SHP77 treated with DMSO at 0.1 percent for 48 hours (cell line): ENCODE measurements at places on chromosomes 11 and 22.

DNA sequence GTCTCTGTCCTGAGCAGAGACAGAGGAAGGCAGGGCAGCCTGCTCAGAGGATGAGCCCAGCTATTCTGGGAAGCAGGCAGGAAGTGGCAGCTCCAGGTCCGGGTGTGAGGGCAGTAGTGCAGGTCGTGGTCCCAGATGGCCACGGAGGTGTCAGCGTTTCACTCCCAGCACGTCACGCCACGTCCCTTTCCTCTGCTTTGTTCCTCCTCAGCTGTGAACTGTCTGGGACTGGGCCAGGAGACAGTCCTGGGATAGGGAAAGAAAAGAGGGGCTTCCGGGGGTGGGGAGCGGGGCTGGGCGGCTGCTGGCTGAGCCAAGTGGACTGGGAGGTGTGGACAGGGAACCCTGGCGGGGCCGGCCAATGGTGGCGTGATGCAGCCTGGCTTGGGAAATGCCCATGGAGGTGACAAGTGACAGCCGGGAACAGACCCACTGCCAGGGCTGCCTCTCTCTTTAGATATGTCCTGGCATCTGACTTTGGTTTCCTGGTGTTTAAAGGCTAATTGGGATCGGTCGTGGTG lies 64.7 kb downstream of the KCNQ1 start:
- no peak for DNase-seq

DNA sequence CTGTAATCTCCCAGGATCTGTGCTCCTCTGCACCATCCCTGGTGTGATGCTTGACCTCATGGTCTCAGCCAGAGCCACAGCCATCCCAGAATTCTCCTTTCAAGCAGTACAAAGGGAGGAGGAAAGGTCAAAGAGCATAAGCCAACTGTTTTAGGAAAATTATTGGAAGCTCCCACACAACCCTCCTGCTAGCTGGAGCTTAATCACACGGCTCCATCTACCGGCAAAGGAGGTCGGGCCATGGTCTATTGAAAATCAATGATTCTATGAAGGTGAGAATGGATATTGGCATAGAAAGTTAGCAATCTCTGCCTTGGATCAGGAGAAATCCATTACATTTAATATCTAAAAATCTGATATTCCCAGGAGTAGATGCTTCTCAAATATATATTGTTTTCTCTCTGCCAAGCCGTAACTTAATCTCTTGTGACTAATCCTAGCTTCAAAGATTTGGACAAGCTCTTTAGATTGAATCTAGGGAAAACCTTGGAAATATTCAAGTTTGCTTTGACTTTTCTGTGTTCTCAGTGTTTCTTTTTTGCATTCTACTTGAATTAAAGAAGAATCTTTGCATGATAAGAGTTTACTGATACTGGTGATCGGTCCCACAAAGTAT lies 259.6 kb downstream of the NTM start:
- no peak for DNase-seq

GRCh38 chr22:48880749-48881148 lies 946.9 kb downstream of the BRD1 start:
- no peak for DNase-seq

DNA sequence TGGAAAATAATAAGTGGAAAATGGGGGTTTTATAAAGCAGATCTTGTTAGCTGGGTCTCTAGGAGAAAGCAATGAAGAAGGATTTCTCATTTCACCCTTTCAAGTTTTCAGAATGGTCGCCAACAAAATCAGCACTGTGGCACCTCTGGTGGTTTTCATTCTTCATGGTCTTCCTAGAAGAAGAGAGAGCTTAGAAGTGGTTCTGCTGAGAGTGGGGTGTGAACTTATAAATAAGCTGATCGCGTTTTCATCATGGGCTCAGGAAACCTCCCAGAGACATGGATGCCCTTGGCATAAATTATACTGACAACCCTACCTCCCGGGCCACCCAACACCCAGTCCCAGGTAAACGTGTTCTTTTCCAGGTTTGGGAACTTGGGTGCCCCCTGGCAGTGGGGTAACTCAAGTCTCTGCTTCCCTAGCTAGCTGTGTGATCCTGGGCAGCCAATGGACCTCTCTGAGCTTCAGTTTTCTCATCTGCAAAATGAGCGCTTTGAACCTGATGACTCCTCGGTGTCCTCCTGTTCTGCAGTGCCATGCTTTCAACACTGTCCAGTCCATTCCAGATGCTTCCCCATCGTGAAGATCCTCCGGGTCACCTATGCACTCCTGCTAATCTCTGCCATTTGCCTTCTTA lies 72.6 kb upstream of the GRAMD1B start:
- no peak for DNase-seq

DNA sequence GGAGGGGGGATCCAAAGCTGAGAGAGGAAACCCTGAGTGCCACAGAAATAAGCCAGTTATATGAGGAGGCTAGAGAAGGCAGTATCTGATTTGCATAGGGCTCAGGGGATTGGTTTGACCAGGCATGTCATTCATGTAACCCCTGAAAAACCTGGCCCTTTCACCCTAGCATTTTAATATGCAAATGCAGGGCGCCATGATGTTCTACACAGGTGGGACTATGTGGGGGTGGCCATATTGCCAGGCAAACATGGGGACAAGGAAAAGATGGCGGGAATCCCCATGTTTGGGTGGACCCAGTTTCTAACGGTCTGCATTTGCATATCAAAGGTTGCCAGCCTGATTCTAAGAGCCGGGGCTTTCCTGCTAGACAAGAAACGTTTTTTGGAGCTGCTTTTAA lies 27.2 kb downstream of the CSF2RB start:
- DNase-seq, result no peak

- no peak for DNase-seq
These were observed 1.5 kb downstream of the SULT4A1 start for GRCh38 chr22:43860831-43861230.

GRCh38 chr11:84686716-84687115 lies 940.4 kb downstream of the DLG2 start:
- DNase-seq, result no peak

DNA sequence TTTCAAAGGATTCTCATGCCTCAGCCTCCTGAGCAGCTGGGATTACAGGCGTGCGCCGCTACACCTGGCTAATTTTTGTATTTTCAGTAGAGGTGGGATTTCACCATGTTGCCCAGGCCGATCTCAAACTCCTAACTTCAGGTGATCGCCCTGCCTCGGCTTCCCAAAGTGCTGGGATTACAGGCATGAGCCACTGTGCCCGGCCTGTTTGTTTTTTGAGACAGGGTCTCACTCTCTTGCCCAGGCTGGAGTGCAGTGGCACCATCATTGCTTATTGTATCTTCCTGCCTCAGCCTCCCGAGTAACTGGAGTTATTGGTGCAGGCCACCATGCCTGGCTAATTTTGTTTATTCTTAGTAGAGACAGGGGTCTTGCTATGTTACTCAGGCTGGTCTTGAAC lies 8.1 kb downstream of the FADS2 start:
- no peak for DNase-seq

- no peak for DNase-seq
These were observed 328.1 kb upstream of the PITPNB start for GRCh38 chr22:28247136-28247535.

DNA sequence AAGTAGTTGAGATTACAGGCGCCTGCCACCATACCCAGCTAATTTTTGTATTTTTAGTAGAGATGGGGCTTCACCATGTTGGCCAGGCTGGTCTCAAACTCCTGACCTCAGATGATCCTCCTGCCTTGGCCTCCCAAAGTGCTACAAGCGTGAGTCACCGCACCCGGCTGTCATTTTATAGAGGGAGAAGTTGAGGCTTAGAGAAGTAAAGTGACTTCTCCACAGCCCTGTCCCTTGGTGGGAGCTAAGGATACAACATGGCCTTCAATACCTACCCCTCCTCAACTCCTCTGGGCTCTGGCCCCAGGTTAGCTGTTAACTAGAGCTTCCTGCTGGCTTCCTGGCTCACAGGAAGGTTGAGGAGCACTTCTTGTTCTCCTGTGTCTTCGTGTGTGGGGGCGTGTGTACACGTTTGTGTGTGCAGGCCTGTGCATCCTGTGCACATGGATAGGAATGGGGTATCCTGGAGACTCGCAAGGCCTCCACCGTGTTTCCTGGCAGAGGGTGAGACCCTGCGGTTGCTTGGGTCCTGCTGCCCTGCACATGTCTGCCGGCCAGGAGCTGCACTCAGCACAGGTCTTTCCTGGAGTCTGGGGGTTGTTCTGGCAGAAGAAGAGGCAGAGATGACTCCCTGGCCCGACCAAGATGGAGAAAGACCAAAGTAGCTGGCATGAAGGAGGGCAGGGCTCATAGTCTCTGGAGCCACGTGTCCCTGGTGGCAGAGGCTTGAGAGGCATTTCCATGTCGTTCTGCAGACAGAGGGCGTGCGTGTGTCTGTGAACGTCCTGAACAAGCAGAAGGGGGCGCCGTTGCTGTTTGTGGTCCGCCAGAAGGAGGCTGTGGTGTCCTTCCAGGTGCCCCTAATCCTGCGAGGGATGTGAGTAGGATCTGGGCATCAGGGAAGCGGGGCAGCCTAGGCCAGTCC lies 2.4 kb downstream of the SIDT2 start:
- peak; percentile 68 for DNase-seq

DNA sequence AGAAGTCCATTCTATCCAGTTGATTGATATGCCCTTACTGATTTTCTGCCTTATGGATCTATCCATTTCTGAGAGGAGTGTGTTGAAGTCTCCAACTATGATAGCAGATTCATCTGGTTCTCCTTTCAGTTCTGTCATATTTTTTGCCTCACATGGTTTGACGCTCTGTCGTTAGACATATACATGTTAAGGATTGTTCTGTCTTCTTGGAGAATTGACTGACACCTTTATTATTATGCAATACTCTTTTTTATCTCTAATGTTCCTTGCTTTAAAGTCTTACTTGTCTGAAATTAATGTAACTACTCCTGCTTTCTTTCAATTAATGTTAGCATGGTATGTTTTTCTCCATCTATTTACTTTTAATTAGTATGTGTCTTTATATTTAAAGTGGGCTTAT lies 12.1 kb upstream of the ARHGAP20 start:
- no peak for DNase-seq

DNA sequence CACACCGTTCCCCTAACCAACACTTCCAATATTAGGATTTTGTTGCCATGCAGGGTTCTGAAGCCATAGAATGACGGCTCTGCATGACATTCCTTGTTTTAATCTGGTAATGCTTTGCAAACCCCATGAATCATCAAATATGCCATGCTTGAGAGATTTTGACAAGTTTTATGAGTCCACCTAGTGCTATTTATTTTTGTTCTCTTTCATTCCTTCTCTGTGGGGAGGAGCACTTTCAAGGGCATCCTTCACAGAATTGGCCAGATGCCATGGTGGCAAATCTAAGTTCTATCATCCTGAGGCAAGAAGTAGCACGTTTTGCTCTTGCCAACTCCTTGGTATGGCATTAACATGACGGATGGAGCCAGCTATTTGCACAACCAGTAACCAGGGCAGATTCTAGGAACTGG lies 268.4 kb downstream of the FAM76B start:
- no peak for DNase-seq

DNA sequence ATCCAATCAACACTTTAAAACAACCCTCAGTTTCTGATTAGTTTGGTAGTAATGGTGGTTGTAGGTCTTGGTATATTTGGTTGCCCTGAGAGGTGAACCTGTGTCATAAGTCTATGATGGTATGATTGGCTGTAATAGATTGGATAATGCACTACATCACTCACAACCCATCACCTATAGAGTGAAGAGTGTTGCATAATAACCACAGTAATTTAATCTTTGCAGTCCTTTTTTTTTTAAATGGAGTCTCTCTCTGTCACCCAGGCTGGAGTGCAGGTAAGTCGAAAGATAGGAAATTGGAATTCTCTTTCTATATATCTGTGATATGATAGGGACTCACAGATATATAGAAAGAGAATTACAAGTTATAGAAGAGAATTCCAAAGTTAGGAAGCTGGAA lies 133.4 kb upstream of the PGR start:
- DNase-seq, result no peak

DNA sequence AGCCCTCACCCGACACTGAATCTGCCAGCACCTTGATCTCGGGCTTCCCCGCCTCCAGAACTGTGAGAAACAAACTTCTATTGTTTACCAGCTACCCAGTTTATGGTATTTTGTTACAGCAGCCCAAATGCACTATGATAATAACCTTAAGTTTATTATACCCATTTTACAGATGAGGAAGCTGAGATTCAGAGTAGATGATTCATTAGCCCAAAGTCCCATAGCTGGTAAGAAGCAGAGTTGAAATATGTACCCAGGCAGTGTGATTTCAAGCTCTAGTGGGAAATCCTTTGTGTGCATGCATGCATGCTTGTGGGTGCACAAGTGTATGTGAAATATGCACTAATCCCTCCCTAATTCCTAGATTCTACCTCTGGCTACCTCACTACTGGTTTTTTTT lies 7.9 kb downstream of the GRIK4 start:
- no peak for DNase-seq

DNA sequence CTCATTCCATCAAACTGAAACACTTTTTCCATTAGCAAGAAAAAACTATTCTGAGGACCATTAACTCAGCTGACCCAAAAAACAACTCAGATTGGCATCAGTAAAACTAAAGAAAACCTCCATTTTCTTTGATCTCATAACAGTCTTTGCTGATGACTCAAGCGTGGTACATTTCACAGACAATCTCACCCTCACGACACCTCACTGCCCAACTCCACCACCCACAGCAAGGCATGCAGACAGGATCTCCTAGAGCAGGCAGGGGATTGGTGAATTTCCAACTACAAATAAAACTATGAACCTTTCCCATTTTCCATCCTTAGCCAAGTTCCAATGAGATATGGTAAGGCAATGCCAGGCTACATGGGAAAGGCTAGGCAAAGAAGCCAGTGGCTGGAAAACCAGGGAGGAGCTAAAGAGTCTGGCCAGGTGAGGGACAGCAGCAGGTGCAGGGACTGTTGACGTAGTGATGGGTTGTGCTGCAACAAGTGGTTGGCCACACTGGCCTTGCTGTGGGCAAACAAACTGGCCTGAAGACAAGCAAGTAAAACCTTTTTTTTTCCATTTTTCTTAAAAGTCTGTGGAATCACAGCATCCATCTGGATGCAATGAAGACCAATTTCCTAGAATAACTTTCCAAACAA lies 97.2 kb downstream of the SERGEF start:
- no peak for DNase-seq

DNA sequence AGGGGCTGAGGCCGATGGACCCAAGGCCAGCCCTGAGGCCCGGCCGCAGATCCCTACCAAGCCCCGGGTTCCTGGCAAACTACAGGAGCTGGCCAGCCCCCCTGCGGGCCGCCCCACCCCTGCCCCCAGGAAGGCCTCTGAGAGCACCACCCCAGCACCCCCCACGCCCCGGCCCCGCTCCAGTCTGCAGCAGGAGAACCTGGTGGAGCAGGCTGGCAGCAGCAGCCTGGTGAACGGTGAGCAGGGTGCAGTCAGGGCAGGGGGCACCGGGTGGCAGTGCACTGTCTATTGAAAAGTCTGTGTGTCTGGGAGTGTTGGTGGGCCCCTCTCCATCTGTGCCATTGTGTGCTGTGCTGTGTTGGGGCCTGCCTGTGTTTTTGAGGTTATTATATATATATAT lies 16.1 kb downstream of the MICALL1 start:
- DNase-seq, result no peak

DNA sequence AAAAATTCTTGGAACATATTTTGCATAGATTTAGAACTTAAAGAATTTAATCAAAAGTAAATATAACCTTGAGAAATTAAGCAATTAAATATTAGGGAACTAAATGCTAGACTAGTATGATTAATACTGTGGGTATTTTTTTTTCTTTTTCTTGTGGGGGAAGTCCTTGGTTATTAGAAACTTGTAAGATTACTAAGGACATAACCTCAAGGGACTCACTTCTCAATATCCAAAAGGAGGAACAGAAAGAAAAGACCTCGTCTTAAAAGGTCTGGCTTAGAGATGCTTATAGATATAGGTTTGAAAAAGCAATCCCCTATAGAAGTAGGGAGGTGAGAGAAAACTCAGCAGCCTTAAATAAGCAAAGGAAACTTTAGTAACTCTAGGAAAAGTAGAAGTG lies 368.5 kb downstream of the INSC start:
- no peak for DNase-seq

GRCh38 chr11:69705351-69705811 lies 1.6 kb upstream of the FGF19 start:
- DNase-seq, result no peak
